ENCODE measurements at places on chromosomes 3 and 15.

- no peak for ATAC-seq
Measured at GRCh38 chr3:147838652-147839051, 429.5 kb downstream of the ZIC1 start.

- ATAC-seq: no peak
Measured at GRCh38 chr15:78205337-78205736, 29.0 kb downstream of the ACSBG1 start.

- peak; percentile 41 for ATAC-seq
Measured at GRCh38 chr15:70722266-70723121, 40.9 kb downstream of the UACA start.

DNA sequence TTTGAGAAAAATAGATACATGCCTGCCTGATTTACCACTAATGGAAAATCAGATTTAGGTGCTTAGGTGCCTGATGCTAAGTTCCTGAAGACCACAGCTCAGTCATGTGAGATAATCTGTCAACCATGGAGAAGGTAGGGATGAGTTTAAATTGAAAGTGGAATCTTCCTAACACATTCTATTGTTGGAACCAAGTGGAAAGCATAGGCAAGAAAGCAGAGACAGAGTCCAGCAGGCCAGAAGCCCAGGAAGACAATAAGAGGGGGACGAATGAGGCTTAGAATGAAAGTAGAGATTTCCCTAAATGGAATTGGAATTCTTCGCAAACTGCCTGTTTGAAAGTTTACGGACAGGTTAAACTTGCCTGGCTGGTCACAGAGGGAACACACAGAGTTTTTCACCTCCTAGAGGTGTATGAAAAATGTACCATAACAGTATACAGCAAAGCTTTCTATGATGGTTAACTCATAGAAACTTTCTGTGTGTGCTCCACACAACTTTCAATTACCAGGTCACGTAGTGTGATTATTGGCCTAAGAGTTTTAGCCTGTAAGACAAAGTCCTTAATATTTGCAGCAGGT lies 453.8 kb upstream of the KCNMB2 start:
- no peak for ATAC-seq

DNA sequence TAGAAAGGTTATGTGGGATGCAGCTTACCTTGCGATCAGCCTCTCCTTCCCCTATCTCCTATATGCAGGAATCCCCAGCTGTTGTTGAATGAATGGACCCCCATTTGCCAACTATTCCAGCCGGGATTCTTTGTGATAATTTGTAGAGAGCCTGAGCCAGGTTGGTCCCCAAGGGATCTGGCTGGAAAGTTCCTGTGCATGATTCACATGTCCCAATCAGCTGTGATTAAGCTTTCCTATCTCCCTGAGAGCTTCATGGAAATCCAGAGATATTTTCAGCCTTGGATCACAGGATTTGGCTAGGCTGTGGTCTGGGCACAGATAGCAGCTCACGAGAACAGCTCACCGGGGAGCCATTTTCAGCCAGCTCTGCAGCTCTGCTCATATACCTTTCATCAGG lies 76.7 kb downstream of the ARNT2 start:
- peak; percentile 85 for ATAC-seq

DNA sequence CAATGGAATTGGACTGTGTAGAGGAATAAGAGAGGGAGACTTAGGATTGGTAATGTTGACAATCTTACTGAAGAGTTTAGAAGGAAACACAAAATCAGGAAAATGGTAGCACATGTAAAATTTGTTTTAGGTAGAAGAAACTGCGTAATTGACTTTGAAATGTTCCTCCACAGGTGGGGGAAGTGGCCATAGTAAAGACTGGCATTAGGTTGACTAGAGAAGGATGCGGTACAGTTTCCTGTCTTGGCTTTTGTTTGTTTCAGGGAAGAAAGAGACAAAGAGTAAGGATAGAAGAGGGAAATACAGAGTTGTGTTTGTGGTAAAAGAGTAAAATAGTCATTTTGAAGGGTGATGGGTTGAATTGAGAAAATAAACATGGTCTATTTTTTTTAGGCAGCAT lies 253.6 kb upstream of the ZNF717 start:
- no peak for ATAC-seq
